Stimulated activated CD8-positive, alpha-beta memory T cell treated with anti-CD3 and anti-CD28 coated beads, Interleukin-12 subunit alpha, Interleukin-12 subunit beta, amount 100 ng/mL, for 4 hours (primary cell): ENCODE measurements at places on chromosomes 13 and 19.
A peak's percentile ranks its signal among the peaks of the same experiment; 100 is the strongest.

- DNase-seq = no peak
Observed at GRCh38 chr13:110246530-110246929, 60.4 kb downstream of the COL4A1 start.

DNA sequence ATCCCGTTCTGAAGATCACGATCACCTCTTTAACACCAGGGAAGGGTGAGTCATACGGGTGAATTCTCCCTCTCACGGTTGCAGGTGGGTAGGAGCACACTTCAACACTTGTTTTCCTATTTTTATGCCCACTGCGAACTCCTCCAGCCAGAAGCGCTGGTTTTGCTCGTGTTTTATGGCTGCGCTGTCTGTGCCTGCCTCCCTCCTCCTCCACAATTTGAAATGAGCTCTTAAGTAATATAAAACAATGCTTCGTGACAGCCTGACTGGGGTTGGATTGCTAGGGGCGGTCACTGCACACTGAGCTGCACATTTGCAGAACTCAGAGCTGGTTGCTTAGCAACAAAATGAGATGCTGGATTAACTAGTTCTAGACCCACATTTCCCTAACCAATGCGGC is 12.9 kb downstream of the CCDC70 start:
- no peak for DNase-seq

GRCh38 chr13:104616990-104617389 is 1550.8 kb upstream of the SLC10A2 start:
- DNase-seq = no peak

DNA sequence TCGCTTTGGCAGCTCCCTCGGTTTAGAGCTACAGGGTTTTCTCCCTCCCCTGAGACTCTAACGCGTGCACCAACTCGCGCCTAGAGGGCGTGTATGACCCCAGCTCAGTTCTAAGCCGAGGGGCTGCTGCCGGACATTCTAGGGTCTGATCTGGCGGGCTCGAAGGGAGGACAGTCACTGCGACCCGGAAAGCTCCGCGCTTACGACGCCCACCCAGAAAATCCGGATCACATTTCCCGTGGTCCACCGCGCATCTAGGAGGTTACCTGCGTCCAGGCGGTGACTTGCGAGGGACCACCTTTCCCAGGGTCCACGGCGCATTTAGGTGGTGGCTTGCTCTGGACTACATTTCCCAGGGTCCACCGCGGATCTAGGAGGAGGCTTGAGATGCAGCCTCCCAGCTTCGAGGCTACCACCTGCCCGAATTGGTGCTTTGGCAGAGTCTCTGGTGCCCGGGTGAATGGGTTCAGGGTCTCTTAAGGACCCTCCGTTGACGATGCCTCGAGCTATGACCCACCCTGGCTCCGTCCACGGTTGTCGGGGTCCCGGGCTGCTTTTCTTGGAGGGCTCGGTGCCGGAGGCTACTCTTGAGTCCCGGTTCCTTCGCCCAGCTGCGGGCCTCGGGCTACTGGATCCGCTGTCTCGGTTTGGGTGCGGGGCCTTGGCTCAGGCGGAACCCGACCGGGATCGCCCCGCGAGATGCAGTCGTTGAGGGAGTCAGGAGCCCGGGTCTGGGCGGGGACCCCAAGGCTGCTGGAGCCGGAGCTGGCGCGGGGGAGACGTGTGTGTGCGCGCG is 30.5 kb downstream of the ZNF146 start:
- no peak for DNase-seq

DNA sequence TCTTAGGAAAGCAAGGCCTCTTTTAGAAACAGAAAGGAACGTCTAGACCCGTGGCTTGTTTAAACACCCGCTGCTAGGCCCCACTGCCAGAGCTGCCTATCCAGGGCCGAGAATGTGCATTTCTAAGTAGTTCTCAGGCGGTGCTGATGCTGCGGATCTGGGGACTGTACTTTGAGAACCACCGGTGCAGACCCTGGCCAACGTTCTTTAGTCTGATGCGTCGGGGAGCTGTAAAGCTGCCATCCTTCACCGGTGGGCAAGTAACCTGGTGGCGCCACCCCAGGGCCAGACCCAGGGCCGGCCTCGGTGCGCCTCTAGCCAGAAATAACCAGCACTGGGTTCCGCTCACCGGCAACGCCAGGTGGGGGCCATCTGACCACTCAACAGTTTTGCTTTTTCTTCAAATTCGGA is 47.1 kb downstream of the TGDS start:
- DNase-seq = no peak

DNA sequence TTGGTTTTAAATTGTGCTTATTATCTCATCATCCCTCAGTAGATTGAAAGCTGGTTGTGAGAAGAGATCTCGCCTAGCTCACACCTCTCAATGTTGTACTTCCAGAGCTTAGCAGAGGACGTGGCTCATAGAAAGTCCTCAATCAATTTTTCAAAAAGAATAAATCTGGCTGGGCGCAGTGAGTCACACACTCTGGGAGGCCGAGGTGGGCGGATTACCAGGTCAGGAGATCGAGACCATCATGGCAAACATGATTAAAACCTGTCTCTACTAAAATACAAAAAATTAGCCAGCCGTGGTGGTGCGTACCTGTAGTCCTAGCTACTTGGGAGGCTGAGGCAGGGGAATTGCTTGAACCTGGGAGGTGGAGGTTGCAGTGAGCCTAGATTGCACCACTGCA is 4.7 kb upstream of the ASF1B start:
- no peak for DNase-seq

GRCh38 chr13:20501592-20501991 is 24.1 kb downstream of the CRYL1 start:
- no peak for DNase-seq

DNA sequence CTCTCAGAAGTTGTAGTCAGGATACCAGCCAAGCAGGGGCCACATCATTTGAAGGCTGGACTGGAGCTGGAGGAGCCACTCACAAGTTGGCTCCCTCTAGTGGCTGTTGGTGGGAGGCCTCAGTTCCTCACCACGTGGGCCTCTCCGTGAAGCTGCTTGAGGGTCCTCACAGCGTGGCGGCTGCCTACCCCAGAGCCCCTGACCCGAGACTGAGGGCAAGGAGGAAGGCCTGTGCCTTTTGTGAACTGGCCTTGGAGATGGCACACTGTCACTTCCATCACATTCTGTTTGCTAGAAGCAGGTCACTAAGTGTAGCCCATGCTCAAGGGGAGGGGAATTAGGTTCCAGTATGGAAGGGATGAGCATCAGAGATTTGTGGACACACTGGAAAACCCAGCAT is 14.6 kb downstream of the GNA11 start:
- DNase-seq = peak; percentile 56

- no peak for DNase-seq
Observed at GRCh38 chr13:59771272-59771671, 392.5 kb downstream of the DIAPH3 start.

GRCh38 chr13:38382946-38383345 is 33.3 kb downstream of the UFM1 start:
- DNase-seq = no peak

- no peak for DNase-seq
Observed at GRCh38 chr13:56198350-56198749, 942.4 kb upstream of the PRR20A start.

GRCh38 chr19:47601180-47601904 is 7.6 kb upstream of the BICRA start:
- DNase-seq = no peak
